LHCN-M2 (cell line): ENCODE measurements at places on chromosomes 1 and 21. TPM values are rescaled to one million over a fixed set of nuclear protein-coding genes. Genes with fewer than 3 reads are reported as not detected.

DNA sequence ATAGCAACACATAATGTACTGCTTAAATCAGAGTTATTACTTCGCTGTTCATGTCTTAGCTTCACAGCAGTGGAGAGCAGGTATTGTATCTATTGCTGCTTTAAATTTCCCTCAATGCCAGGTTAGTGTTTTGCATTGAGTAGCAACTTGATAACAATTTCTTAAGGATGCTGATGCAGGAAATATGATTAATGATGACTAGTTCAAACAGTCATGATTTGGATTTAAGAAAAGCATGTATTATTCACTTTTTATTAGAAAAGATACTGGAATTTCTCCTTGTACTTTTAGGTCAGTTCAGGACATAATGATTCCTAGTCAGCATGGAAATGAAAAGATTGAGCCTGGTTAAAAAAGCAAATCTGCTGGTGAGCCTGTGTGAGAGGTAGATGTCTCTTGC is 67.2 kb upstream of the ARHGAP29 start:
- DNase-seq, result no peak

- DNase-seq, result peak; percentile 82
Measured at GRCh38 chr21:26835027-26835713, 10.0 kb downstream of the ADAMTS1 start.

GRCh38 chr21:33355996-33356395 is 31.2 kb downstream of the IFNAR1 start:
- DNase-seq, result peak; percentile 67

GRCh38 chr1:45009296-45009865 is 1.7 kb downstream of the HECTD3 start:
- DNase-seq, result no peak

- no peak for DNase-seq
Measured at GRCh38 chr1:219621047-219621786, 8.3 kb upstream of the ZC3H11B start.

GRCh38 chr1:93344886-93345632 is 648 bp upstream of the DR1 start:
- DNase-seq, result peak; percentile 26

GRCh38 chr1:238898856-238899255 is 487.5 kb upstream of the CHRM3 start:
- DNase-seq, result no peak

- no peak for DNase-seq
Measured at GRCh38 chr1:199010933-199011332, 372.1 kb downstream of the PTPRC start.

- no peak for DNase-seq
Measured at GRCh38 chr1:10604966-10605365, 130.2 kb downstream of the PEX14 start.

The ADAMTS1 gene
- total RNA-seq, result 82.8 and 101 TPM in 2 replicates

DNA sequence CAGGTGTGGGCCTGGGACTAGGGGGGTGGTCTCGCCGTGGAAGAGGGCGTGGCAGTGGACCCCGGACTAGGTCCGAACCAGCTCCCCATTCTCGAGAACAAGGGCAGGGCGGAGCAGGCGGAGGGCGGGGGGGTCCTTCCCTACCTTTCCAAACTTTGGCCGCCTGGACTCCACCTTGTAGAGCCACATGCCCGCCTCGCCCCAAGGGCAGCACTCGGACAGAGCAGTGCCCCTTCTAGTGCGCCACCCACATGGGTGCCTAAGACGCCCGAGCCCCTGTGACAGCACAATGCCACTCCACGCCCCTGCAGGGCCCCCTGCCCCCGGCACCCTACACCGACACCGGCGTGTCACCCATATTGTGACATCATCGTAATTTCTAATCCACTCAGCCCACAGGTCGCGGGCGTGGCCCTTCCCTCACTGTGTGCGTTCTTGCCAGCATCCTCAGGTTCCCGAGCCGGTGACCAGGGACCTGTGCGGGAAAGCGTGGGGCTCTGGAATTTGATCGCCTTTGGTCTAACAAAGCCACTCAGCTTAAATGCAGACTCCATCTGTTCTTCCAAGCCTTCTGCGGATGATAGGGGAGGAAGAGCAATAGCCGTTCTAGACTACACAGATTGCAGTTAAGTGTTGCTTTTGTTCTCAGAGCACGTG is 553 bp upstream of the STMN1 start:
- no peak for DNase-seq

DNA sequence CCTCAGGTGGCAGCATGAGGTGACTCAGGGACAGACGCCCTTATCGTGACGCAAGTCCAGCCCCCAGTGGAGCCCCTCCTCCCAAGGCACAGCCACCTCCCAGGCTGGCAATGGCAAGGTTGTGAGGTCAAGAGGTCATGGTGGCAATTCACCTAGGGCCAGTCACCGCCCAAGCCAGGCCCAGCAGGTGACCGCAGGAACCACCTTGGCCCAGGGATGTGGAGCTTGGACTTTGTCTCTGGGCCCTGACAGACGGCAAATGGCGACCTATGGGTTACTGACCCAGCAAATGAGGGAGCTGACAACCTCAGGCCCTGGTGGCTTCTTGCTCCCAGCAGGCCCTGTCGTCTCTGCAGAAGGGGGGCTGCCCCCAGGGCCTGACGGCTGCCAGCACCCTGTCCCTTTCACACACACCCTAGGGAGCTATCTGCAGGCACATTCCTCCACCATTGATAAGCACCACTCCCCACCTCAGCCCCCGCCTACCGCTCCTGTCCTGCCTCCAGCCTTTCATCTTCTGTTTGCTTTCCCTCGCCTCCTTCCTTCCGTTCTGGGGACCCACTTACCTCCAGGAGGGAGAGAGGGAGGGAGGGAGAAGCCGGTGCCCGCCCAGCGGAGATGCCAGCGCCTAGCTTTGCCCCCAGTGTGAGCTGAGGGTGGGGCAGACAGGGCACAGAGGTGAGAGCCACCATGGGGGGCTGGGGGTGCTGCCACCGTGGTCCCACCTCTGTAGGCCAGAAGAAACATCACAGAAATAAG is 12.1 kb downstream of the EPHA2 start:
- no peak for DNase-seq

The VANGL1 gene
- total RNA-seq, result 19.0 and 27.1 TPM in 2 replicates

DNA sequence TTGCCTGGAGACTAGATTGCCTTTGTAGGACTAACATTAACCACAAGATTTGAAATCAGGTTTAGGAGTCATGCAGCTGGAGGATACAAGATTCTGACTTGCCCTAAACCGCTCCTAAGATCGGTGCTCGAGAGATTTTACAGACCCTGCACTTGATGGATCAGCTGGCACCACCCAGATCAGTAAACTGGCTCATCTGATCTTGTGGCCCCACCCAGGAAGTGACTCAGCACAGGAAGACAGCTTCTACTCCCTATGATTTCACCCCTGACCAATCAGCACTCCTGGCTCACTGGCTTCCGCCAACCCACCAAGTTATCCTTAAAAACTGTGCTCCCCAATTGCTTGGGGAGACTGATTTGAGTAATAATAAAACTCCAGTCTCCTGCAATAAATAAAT is 876 bp upstream of the CATSPERE start:
- peak; percentile 18 for DNase-seq

DNA sequence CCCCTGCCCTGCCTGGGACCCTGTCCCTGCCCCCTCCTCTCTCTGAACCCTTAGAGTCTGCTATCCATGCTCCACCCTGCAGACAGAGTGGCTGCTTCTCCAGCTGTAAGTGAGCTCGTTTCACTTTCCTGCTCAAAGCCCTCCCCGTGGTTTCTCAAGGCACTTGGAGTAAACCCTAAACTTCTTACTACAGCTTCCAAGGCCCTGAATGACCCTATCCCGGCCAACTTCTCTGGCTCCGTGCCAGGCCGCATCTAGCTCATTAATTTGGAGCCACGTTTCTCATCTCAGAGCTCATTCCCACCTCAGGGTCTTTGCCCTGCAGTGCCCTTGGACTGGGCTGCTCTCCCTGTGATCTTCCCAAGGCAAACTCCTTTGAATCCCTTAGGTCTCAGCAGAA is 235.1 kb upstream of the RUNX1 start:
- DNase-seq, result no peak

DNA sequence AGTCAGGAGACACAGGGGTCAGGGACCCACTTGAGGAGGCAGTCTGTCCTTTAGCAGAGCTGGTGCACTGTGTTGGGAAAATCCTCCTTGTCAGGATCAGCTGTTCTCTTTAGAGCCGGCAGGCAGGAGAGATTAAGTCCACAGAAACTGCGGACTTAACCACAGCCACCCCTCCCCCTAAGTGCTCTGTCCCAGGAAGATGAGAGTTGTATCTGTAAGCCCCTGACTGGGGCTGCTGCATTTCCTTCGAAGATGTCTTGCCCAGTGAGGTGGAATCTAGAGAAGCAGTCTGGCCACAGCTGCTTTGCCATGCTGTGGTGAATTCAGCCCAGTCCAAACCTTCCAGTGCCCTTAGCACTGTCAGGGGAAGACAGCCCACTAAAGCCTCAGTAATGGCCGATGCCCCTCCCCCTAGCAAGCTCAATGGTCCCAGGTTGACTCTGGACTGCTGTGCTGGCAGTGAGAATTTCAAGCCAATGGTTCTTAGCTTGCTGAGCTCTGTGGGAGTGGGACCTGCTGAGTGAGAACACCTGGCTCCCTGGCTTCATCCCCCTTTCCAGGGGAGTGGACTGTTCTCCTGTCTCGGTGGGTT is 172.8 kb downstream of the ST6GALNAC3 start:
- DNase-seq, result no peak

The CLDN17 gene
- not detected in 2 replicates for total RNA-seq

GRCh38 chr1:47797575-47797974 is 199.6 kb downstream of the TRABD2B start:
- no peak for DNase-seq

GRCh38 chr1:46558141-46558963 is 6.9 kb upstream of the KNCN start:
- no peak for DNase-seq

The AVPR1B gene
- not detected in 2 replicates for total RNA-seq

- DNase-seq, result no peak
Measured at GRCh38 chr1:183693521-183693920, 40.4 kb upstream of the APOBEC4 start.

DNA sequence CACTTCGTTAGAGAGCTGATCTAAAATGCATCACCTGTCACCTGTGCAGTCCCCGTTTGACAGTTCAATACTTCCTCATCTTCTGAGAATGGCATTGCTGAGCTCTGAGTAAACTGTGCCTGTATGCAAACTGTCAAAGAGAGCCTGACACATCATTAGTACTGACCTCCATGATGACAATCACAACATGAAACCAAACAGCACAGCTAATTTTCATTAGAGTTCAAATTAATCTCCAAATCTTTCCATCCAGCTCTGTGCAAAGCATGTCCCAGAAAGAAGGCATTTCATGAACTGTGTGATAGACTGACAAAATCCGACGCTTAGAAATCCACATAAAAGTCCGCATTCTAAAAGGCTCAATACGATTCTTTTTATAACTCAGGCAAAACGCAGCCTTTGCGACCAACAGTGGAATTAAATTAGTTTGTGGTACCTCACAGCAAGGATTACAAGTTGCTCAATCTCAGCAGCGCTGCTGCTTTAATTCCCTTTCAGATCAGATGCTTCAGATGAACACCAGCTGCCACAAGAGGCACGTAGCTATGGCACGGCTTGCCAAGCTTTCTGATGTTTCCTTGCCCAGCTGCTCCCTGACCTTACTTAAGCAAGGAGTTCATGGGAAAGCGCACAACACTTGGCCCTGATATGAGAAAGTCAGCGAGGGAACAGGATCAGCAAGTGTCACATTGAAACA is 765.5 kb upstream of the PRMT6 start:
- DNase-seq, result no peak

The TMEM201 gene
- 14.2 and 14.7 TPM in 2 replicates for total RNA-seq

DNA sequence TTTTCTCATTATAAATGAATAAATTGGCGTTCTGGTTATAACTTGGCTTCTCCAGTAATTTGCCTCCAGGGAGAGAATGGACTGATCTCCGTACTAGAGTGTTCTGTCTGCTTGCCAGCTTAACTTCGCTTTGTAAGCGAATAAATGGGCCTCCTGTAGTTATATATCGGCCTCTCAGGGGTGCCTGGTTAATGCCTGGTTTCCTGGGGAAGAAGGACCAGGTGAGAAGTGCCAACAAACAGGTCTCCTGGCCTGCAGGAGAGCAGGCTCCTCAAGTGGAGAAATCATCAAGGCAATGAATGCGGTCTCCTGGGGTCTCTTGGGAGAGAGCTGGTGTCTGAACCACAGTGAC is 107.4 kb upstream of the SERBP1 start:
- DNase-seq, result no peak

The RASSF5 gene
- total RNA-seq, result 0.19 and 0.63 TPM in 2 replicates
